ENCODE measurements at places on chromosomes 5 and 9.
A peak's percentile ranks its signal among the peaks of the same experiment; 100 is the strongest.

- DNase-seq = no peak
These were observed 282.6 kb downstream of the BRINP1 start for GRCh38 chr9:119086590-119086989.

DNA sequence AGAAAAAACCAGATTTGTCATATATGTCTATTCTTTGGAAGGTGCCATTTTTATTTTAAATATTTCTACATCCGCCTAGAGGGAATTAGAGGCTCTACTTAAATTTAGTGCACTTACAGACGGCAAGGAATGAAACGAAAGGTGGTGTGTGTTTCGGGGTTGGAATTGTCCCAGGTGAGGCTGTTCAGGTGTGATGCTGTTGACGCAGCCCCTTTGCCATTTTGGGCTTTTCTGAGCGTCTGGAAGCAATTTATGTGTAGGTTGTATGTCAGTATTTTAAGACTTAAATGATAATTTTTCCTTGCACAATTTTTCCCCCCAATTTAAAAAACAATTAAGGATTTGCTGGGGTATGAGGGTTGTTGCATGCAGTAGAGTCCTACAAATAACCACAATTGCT lies 2.0 kb downstream of the TENT4A start:
- no peak for DNase-seq

GRCh38 chr5:112951124-112951702 lies 25.4 kb upstream of the DCP2 start:
- DNase-seq = no peak

- no peak for DNase-seq
These were observed 8.4 kb downstream of the SMARCA2 start for GRCh38 chr9:2023532-2023931.

DNA sequence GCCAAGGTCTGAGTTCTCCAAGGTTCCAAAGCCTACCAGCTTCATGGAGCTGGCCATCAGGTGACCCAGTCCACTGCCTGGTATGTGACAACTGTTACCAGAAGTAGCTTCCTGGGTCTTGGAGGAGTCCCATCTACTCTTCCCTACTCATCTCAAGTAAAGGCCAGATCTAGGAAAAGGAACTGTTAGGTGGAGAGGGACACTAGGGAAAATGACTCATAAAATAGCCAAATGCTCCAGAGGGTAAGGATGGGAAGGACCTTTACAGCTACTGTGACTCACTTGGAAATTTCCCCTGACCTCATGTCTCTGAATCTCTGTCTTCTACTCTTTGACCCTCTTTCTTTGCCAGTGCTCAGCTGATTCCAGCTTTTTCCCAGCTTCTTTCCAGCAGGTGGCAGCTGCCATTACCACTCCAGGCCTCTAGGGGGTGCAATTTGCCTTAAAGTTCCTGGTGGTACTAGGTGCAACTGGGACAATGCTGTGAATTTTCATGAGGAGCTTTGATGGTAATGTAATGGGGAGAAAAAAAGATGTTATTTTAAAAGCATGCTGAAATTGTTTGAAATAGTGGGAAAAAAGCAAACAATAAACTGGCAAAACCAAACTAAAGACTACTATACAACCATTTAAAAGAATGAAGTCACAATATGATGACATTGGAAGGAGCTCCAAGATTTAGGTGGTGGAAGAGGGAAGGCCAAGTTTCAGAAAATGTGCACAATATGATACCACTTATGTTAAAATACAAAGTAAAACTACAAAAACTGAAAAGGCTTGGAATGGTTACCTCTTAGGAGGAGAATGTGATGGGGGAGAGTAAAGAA lies 27.1 kb upstream of the MYORG start:
- peak; percentile 70 for DNase-seq

DNA sequence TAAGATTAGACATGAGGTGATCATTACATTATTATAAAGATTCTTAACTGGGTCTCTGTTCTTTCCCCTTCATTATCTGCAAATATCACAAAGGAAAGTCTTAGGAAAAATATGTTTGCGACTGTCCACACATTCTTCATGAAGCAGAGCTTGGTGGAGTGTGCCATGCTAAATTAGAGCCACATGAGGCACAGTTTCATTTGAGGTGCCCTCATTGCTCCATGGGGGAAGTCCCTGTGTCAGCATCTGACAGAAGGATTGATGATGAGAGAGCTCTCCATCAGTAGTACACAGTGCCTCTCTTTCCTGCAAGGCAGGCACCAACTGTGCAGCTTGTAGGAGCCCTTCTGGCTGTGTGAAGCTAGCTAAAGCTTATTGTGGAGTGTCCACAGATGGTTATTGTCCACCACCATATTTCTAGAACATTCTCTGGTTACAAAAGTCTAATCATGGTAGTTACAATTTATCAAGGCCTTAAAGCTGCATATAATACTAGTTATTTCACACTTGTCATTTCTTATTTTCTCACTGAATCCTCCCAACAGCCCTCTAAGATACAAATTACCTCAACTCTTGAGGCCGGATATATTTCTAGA lies 63.9 kb downstream of the C9orf152 start:
- no peak for DNase-seq

DNA sequence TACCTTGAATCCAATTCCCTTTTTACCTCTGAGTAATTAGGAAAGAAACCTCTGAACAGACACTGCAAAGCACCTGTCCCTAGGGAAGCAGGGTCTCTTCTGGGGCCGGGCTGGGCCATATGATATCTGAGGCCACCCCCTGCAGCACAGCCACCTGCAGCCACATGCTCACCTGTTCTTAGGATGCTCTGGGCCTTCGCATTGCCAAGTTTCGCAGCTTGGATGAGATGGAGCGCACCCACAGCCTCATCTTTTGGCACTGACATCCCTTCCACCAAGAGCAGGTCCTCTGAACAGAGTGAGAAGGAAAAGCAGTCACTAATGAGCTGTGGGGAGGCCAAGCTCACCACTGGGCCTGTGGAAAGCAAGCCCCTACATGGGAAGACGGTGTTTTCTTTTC lies 27.3 kb downstream of the CLTA start:
- no peak for DNase-seq

DNA sequence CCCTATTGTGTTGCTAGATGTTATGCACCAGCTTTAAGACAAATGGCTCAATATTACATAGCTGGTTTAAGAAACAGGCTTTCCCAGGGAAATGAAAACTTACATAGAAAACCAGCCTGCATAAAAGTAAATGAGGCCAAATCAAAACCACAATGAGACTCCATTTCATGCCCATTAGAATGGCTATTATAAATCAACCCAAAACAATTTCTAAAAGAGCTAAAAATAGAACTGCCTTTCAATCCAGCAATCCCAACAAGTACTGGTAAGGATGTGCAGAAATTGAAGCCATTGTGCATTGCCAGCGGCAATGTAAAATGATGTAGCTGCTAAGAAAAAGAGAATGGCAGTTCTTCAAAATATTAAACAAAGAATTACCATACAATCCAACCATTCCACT lies 1170.0 kb upstream of the CDH9 start:
- no peak for DNase-seq

GRCh38 chr9:34375901-34376595 lies 650 bp downstream of the MYORG start:
- DNase-seq = peak; percentile 38

DNA sequence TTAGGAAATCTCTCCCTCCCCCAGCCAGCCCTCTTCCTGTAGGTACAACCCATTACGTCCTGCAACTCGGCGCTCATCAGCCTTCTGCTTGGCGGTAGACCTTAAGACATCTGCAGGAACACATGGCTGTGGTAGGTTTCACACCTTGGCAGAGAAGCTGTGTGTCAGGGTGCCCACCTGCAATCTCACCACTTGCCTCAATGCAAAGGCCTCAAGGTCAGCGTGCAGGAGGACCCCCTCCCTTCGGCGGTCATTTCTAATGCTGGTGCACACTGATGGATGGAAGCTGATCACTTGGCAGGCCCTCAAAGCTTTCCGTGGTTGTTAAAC lies 67.3 kb downstream of the CRB2 start:
- DNase-seq = no peak

- peak; percentile 77 for DNase-seq
These were observed at the start of gene MGAT4B for GRCh38 chr5:179806250-179807048. Gene MGAT4B, minus strand, starts transcription at chr5:179806866. Its CDS starts 283 bp downstream, at chr5:179806583.

DNA sequence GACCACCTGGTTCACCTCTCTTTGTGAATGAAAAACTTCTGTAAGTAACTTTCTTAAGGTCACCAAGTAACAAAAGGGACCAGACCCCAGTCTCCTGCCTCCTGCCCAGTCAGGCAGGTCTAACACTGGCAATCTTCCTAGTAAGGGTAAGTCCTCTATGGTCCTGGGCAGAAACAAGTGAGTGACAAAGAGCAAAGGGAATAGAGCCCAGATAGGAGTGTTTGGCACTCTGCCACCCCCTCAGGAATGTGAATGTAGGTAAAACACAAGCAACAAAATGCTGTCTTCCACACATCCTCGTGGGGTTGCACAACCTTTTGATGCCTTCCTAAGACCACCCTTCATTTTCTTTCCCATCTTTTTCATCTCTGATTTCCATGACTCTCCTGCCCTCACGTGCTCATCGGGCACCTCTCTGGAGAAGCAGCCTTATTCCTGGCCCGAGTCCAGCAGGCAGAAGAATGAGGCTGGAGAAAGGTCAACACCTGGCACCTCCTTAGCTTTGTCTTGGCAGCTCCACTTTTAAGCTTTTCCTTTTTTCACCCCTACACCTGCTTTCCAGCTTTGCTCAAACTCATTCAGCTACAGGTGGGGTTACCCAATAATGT lies 90.2 kb upstream of the LHFPL2 start:
- no peak for DNase-seq

- DNase-seq = no peak
These were observed 77.3 kb downstream of the UBE2QL1 start for GRCh38 chr5:6525910-6526309.

DNA sequence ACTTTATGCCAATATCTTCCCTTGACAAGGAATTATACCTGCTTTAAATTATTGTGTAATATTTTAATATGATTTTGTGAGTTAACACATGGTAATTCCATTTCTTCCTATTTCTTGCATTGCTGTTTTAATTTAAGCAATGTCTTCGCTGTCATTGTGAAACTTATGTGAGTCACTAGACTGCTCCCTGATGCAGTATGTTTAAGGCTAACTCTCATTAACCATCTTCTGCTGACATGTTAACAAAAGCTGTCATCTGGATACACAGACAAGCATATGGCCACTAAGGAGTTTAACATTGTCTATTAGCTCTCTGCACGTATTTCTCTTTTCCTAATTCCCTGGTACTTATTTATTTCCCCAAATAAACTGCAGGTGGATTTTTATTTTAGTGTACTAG lies 980.8 kb upstream of the CTNND2 start:
- no peak for DNase-seq

DNA sequence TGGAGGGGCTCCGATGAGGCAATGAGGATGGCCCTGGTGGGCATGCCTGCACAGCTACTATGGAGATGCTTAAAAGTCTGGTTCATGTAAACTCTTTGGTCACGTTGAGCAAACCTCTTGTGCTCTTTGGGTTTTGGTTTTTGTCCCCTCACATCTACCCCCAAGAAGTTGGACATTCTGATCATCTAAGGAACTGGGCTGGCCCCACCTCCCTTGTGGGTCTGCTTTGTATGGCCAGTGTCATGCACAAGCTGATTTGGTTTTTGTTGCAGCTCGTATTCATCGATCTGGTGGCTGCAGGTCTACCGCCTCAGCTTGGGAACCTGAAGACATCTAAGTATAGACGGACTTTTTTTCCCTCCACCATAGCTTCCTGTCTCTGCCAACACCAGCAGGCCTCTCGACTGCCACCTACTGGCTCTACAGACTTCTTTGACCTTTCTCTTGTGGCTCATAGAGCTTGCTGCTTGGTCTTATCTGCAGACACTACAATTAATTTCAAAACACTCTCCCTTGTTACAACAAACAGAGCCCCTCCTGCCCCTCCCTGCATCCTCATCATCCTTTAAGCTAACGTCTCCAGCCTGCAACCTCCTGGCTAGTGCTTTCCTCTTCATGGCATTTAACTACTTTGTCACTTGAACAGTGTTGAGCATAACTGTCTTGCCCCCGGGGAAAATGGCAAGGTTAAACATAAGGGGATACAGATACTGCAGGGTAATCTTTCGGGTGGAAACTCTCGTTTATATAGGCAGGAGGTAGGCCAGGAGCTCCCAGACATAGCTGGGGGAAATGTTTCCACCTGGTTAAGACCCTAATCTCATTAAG lies 34.5 kb downstream of the TSTD2 start:
- DNase-seq = peak; percentile 70

DNA sequence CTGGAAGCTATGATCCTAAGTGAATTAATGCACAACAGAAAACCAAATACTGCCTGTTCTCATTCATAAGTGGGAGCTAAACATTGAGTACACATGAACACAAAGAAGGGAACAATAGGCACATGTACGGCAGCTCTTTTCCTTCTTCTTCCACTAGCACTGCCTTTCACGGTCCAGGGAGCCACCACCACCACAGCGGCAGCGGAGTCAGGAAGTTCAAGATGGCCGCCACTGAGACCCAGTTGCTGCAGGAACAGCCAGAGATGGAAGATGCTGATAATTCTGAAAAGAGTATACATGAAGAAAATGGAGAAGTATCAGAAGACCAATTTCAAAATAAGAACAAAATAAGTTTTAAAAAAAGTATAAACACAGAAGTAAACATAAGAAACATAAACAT lies 39.5 kb upstream of the TNFSF15 start:
- no peak for DNase-seq

All from fibroblast of lung (primary cell).